ENCODE measurements at places on chromosomes 12 and 14.

DNA sequence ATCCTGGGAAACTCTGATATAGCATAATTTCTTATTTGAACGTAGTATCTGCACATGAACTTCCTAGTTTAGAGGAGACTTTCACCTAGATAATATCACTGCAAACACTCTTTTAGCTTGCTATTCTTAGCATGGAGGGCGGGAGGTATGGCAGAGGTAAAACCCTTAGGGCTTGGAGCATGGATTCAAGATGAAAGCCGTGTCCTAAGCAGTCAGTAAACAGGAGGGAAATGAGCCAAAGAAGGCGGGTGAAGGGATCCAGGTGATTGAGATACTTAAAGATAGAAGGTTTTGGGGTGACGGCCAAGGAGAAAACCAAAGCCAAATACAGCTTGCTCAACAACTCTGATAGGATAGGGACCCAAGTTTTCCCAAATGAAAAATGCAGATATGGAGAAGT is 107.1 kb upstream of the BCAT1 start:
- DNase-seq, result no peak

- no peak for DNase-seq
Measured at GRCh38 chr14:22664261-22664660, 20.1 kb upstream of the OR6J1 start.

DNA sequence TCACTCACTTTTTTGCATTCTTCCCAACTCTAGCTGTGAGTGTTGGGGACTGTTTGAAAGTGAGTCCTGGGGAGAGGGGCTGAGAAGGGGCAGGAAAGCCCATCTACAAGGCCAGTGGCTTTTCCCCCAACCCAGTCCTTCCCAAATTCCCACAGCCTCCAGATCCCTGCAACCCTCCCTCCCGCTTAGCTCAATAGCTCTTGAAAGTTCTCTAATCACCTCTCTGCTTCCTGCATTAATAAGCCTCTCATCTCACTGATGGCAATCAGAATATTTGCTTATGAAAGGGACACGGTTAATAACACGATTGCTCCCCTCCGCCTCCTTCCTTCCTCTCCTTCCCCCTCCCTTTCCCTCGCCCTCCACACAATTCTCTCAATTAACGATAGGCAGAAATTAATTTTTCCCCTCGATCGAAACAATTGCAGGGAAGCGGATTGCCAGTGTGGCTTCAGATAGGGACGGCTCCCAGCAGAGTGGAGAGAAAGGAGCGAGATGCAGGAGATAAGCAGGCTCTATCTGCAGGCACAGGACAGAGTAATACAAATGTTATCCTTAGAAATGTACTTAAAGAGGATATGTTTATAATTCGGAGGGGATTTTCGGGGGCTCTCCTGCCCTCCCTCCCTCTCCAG is 15.1 kb upstream of the GPATCH2L start:
- DNase-seq, result no peak

DNA sequence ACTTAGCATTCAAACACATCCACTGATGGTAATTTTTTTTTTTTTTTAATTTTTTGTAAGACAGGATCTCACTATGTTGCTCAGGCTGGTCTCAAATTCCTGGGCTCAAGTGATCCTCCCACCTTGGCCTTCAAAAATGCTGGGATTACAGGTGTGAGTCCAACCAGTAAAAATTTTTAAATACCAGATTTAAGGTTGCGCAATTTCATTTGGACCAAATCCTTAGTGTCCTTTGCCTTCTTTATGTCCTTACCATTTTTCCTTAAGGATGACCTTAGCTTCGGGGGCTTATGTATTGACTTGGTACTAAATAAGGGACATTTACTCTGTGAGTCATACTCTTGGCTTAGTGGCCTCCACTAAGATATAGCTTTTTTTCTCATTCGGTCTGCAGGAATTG is 4.1 kb upstream of the PLBD1 start:
- DNase-seq, result no peak

GRCh38 chr14:58639198-58639565 is 1.4 kb downstream of the DACT1 start:
- DNase-seq, result peak; percentile 42

DNA sequence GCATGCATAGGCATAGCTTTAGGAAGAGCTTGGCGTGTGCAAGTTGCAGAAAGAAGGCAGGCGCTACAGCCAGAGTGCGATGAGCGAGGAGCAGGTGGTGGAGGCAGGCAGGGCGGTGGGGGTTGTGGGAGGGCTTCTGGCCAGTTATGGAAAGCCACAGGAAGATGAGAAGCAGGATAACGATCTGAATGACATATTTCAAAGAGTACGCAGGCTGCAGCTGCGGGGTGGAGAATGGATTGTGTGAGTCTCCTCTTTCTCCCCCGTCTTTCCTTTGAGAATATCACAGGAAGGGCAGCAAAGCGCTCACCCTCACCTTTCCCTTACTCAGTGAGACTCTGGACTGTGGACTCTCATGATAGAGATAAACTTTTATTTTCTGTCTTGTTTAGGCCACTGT is 48.7 kb upstream of the PLXNC1 start:
- no peak for DNase-seq

DNA sequence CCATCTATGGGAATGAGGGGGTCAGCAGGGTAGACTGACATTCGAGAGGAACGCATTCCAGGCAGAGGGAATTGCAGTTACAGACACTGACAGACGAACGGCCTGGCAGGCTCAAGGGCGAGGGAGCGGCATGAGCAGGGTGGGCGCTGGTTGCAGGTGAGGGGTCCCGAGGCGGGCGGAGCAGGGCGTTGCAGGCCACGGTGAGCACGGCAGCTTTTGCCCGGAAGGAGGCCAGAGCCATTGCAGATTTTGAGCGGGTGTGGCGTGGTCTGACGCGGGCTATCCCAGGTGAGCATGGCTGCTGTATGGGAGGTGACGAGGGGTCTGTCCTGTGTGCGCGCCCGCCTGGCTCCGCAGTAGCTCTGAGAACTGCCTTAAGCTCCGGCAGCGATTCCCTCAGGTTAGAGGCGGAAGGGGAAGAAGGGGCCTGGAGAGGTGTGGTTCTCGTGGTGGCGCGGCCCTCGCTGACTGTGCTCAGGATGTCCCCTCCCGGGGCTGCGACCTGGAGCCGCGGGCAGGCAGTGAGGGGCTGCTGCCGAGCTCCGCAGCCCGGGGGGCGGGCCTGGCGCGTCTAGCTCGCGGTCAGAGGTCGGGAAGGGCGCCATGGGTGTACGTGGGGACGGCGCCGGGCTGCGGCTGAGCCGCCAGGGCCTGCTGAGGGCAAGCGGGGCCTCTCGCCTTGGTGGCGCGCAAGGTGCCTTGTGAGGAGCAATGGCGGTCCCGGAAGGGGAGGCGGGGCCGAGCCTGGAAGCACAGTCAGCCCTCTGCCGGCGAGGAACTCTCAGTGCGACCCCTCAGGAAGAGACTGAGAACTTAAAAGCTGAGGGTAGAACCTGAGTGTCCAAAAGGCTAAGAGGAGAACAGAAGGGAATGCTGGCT is 177.1 kb downstream of the CACNA1C start:
- no peak for DNase-seq

- DNase-seq, result no peak
Measured at GRCh38 chr14:77246784-77247183, 24.2 kb downstream of the NGB start.

GRCh38 chr12:104652910-104653309 is 196.2 kb downstream of the CHST11 start:
- DNase-seq, result no peak

GRCh38 chr12:81953541-81953940 is 194.4 kb upstream of the PPFIA2 start:
- no peak for DNase-seq

- DNase-seq, result no peak
Measured at GRCh38 chr14:105937253-105938054, 411.1 kb downstream of the TMEM121 start.

- no peak for DNase-seq
Measured at GRCh38 chr14:87975636-87976035, 17.3 kb downstream of the GALC start.

- DNase-seq, result peak; percentile 27
Measured at GRCh38 chr14:21734457-21735074, 60.9 kb upstream of the OR4E1 start.

DNA sequence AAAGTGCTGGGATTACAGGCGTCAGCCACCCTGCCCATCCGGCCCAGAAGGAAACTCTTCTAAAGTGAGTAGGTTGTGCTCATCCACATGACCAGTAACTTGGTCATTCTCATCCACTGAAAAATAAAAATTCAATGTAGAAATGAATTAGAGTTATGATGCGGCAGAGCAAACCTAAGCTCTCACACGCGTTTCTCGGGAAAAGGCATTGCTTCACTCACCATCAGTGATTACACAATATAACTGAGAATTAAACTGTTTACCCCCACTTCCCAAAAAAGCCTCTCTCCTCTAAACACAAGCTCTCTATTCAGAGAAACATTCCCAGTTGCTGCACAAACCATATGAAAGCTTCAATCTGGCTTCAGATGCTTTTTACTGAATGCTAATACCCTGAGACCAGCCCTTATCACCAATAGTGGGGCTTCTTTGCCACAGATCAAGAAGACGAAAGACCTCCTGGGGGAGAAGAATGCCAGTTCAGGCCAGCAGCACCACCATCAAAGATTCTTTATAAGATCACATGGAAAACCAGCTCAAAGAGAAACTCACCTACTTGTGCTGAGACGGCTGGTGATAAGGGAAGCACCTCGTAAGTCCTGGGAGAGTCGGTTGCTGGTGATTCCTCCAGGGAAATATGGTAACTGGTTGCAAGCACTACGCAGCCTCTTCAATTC is 121.5 kb upstream of the SFSWAP start:
- DNase-seq, result no peak

DNA sequence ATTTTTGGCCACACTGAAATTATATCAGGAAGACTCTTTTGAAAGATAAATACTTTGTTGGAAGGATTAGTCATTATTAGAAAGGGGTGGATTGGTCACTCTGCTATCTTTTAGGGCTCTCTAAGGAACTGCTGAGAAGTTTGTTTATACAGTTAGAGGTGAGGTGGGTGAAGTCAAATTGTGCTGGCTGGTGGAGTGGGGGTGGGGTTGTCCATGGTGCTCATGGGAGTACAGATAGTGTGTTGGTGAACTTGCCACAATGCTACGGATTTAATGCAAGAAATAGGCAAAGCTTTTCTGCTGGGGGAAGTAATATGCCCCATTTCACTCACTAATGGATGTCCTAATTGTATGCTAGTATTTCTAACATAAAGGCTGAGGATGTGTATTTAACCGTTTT is 35.8 kb downstream of the SUSD6 start:
- DNase-seq, result no peak

DNA sequence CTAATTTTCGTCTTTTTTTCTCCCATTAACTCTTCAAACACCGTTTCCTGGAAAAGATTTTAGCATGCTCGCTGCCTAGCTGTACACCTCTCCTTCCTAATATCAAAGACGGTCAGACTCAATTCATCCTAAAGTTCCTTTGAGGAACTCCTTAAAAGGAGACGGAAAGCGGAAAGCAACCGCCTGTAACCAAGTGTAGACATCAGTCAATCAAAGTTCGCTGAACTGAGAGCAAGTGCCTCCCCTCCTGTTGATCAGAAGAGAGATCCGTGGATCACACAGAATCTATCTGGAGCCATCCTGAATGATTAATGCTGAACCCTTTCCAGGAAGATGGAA is 412 bp upstream of the TEP1 start:
- DNase-seq, result peak; percentile 15

DNA sequence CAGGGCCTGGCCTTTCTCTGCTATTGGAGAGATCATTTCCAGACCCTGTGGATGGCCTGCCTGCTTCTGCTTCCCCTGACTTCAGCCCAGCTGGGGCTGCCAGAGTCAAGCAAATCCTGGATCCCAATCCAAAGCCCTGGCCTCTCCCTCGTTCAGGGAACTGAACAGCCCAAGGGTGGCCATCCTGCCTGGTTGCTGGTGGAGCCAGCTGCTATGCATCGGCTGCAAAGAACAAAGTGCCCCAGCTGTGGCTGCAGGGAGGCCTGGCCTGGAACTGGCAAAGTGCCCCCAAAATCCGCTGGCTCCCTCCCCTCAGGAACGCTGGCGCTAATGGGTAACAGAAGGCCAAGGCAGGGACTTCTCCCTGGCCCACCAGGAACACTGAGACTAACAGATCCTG is 56.4 kb downstream of the LRRC74A start:
- DNase-seq, result no peak

DNA sequence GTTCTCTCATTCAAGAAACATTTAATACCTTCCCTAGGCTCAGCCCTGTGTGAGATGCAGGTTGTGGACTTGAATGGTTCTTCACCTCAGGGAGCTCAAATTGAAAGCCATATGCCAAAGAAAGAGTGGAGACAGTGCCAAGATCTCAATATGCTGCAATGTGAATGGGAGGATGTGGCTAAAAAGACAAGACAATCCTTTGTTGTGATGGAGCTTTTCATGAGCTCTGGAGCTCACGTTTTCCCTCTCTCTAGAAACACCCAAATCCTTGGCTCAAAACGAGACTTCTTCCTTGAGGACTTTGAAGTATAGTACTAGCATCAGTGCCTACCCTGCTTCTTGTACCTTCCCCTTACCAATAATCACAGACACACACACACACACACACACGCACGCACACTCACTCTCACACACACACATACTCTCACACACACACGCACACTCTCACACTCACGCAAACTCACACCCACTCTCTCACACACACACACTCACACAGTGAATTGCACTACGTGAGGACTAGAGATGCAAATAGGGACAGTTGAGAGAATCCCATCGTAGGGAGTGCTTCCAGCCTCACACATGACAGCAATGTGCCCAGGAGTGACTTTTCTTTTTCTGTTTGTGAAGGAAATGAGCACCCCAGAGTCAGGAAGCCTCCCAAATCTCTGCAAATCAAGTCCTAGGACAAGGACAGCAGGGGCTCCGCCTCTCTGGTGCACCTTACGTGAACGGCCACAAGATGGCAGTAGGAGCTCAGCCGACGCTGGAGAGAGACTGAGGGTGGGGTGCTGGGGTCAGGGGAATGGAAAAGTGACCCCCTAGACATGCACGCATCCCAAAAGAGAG is 231.4 kb downstream of the PCNX1 start:
- DNase-seq, result peak; percentile 61

- DNase-seq, result no peak
Measured at GRCh38 chr14:40386433-40386832, 954.2 kb upstream of the FBXO33 start.

DNA sequence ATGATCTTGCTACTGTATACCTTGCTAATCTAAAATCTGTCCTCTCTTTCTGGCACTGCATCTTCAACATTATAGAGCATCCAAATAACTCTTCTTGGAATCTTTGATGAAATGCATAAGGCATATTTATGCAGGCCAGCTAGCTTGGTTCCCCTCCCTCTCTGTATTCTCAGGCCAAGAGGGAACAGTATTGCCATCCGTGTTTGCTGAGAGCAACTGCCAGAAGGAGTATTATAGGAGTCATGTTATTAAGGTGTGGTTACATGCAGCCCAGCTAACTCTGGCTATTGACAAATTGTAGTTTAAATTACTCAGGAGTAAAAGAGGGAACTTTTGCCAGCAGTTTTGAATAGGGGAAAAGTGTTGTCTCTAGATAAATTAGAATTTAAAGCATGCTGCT is 309.3 kb upstream of the E2F7 start:
- no peak for DNase-seq

DNA sequence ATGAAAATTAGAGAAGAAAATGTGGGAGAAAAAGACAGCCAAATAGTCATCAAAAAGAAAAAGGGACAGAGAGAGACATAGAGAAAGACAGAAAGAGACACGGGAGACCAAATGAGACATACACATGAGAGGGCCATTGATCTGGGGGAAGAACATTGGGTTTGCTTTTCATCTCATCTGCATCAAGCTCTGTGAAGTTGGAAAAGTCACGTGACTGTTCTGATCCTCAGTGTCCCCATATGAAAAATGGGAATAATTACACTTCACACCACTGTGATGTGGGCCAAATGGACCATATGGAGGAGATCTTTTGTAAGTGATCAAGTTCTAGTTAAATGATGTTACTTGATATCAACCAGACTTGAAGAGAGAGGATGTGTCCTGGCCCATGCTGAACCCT is 147.1 kb upstream of the NRXN3 start:
- DNase-seq, result no peak
